Amniotic epithelial cell (primary cell): ENCODE measurements at places on chromosomes 6 and 20.

- DNase-seq = no peak
Observed at GRCh38 chr20:57598060-57598459, 22.2 kb downstream of the ZBP1 start.

DNA sequence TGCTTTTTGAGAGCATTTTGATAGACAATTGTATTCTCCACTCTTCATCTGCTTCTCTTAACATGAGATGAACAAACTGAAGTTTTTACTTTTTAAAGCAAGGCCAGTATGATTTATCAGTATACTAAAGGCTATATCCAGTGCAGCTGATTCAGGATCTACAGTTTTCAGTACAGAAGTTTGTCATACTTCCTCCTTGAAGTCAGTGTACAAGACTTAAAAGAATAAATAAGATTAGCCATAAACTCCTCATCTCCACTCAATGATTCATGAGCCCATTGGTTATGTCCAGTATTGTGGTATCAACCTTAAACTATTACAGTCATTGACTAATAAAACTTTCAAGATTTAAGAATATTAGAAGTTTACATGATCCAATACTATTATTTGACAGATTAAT is 374.8 kb upstream of the EPHA7 start:
- DNase-seq = no peak

DNA sequence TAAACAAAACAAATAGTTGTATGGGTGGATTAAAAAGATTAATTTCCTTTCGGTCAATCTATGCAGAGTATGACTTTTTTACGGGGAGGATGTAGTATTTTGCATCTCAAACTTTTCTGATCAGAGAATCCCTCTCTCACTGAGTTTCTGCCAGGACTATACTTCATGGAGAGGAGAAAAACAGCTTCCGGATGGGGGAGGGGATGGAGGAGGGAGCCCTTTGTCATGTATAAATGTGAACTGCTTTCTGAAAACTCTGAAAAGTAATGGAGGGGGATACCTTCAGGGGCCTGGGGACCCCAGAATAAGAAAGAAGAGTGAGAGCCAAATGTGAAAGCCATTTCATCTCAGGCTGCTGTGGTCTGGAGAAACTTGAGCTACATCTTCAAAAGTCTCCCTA is 173.1 kb upstream of the KCNK16 start:
- no peak for DNase-seq

DNA sequence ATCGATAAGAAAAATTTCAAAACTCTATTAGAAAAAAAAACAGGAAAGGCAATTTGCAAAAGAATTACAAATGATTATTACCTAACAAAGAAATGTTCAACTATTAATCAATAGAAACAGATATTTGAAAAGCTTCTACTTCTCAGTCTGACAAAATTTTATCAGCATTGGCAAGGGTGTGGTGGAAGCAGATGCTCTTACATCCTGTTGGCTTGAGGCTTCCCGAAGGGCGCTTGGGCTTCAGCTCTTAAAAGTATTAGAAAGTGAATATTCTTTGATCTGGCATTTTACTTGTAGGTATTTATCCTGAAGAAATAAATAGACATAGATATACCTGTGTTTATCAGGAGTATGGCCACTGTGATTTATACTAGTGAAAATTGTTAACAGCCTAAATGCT is 38.7 kb downstream of the SLC35D3 start:
- no peak for DNase-seq

GRCh38 chr6:105212587-105212986 is 32.8 kb upstream of the POPDC3 start:
- no peak for DNase-seq

DNA sequence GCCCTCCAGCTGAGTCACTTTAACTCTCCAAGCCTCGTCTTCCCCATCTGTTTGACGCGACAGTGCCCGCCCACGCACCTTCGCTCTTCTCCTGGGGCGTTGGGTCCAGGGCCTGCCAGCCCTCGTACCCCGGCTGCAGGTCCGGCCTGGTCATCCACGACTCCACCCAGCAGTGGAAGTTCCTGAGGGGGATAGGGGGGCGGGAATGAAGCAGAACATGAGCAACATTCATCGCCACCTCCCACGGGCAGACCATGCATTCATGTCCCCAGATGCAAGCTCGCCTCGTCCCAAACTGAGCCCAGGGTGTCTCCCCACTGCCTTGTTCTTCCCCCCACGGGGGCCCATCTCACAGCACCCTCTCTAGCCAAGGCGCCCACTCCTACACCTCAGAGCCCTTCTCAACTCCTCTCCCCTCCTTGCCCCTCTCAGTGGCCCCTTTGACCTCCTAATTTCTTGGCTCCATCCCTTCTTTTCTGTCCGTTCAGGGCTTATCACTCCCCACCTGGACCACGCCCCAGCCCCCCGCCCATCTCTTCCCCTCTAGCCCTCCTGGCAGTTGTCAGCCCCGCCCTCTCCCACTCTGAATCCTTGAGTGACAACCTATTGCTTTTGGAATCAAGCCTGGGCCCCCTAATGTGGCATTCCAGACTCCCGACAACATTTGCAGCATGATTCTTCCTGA is 23.7 kb downstream of the TGM2 start:
- no peak for DNase-seq

DNA sequence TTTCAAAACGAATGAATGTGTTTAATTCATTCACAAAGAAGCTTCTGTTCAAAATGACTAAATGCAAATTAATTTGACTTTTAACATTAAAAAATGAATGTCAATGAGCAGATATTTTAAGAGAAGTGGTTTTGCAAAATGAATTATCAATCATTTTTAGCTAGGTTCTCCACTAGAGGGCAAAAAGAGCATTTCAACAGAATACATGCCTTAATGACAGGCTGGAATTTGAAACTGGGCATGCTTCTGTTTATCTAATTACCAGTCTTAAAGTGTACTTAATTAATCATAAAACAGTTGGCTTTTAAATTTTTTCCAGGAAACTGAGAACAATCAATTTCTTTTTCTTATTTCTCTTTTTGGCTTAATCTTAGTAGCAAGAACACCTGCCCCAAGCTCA is 63.8 kb upstream of the TINAG start:
- peak; percentile 34 for DNase-seq

- no peak for DNase-seq
Observed at GRCh38 chr6:44062771-44063560, 64.3 kb downstream of the MRPL14 start.

GRCh38 chr6:124869416-124869815 is 92.8 kb upstream of the RNF217 start:
- no peak for DNase-seq

DNA sequence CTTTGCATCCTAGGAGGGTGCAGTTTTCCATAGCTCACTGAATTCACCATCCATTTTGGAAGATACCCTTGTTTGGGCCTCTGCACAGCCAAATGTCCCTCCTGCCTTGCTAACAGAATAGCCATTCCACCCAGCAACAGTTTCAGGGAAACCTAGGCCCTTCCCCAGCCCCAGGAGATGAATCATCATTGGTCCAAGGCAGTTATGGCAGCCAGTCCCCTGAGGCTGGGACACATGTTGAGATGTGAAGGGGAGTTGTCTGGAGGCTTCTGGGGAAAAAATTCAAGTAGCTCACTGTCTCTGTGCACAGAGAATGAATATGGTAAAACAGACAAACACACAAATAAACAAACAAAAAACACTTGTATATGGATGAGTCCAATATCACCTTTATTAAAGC is 17.4 kb upstream of the SIRPB2 start:
- no peak for DNase-seq

DNA sequence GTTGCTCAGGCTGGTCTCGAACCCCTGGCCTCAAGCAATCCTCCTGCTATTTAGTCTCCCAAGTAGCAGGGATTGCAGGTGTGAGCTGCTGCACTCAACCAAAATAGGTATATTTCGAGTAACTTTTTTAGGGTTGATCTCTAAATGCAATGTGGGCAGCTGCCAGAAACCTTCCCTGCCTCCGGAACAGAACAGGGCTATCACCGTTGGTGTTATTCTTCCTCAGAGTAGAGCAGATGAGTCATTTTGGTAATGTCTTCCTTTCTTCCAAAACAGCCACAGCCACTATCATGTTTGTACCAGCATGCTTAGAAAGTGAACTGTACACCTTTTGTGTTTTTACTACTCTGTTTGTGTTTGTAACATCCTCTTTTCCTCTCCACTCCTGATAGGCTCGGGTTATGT is 44.1 kb downstream of the SNX9 start:
- DNase-seq = peak; percentile 51

DNA sequence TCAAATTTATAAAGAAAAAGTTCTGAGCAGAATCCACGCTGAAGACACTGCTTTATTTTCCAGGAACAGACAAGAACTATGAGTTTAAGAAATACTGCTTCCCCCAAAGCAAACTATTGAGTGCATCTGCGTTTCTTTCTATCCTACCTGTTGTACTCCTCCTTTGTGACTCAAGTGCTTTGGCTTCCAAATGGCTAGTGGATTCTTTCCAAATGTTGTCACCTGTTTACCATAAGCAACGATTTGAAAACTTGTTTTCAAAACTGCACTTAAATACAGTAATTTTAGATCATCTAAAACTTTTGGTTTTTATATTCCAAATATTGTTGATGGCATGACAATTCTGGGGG is 9.5 kb downstream of the PXDC1 start:
- no peak for DNase-seq

DNA sequence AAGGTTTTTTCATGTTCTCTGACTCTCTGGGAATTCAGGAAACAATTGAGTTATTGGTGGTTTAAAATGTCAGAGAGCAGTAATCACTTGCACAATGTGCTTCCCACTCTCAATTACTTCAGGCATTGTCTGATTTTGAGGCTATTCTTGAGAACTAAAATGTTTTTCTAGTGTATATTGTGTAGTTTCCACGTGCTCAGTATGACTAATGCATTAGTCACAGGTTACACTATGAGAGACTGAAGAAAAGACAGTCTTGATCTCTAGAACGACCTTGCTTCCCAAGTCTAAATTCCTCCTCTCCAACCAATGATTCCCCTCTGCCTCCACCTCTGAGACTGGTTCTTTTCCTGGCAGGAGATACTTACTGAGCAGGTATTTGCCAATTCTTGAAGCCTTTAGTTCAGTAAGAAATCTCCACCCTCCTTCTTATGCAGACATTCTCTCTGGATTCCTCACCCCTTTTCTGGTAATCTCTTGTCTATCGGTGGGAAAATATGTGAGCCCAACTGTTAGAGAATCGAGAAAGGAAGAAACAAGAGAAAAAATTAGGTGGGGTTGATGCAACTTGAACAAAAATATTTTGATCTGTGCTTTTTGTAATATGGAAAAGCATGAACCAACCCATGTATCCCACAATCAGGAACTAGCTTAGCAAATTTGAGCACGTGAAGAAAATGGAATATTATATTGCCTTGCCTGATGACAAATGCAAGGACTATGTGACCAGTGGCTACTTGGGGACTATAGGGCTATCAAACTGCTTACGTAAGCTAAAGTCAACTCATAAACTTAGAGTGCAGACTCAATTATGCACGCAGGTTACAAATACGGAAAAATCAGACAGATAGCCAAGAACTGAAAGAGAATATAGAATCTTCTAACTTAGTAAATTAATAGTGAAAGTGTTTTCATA is 61.1 kb upstream of the SLC22A16 start:
- peak; percentile 97 for DNase-seq
